NCI-H1105 treated with DMSO at 0.1 percent for 48 hours (cell line): ENCODE measurements at places on chromosomes 7 and 10.

DNA sequence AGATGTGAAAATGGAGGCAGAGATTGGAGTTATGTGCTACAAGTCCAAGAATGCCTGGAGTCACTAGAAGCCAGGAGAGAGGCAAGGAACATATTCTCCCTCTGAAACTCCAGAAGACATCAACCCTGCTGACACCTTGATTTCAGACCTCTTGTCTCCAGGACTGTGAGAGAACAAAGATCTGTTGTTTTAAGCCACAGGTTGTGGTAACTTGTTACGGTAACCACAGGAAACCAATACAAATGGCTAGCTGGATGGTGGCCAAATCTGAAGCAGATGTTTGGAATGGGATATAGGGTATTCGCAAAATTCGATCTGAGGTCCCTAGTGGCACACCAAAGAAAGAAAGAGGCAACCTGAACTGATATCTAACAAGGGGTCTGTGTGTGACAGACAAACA lies 129.0 kb downstream of the HERPUD2 start:
- DNase-seq: peak; percentile 42

DNA sequence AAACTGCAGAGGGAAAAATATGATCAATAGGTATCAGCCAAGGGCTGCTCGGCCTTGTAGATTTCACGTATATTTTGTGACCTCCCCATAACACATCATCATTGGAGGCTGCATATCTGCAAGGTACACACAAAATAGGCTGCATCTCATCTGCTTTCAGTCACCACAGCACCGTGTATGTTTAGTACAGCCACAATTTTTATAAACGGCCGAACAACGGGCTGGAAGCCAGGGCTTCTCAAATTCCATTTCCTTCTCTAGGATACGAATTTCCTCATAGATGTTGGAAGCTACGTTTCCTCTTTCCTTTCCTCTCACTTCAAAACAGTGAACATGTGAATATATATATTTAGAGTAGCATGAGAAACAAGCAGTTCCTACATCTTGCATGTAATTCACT lies 20.2 kb upstream of the FOXK1 start:
- no peak for DNase-seq

DNA sequence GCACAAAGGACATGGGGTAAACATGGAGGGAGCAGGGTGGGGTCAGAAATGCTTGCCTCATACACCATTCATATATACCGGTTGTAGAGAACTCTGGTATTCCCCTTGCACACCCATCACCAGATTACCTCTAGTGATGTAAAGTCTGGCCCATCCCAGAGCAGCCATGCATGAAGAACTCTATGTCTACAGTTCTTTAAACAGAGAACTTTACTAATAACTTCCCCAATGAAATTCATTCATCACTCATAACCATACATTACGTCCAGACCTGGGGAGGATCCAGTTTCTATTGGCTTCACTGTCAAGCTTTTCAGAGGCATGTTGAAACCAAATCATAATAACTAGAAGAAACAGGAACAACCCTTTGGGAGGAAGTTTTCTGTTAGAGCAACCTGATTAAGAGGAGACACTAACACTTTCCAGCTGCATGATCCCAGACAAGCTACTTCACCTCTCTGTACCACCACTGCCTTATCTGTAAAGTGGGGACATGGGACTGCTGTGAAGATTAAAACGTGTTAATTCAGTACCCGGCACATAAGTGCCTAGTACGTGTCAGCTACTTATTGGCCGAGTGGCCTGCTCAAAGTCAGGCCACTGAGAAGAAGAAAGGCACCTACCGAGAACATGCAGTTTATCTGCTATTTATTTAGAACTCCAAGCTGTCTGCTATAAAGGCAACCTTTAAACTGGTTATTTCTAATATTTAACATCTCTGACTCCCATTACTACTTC lies 59.7 kb downstream of the IGF2BP3 start:
- no peak for DNase-seq

- no peak for DNase-seq
Measured at GRCh38 chr10:89875557-89875956, 174.2 kb downstream of the KIF20B start.

GRCh38 chr10:30782537-30783461 lies 153.2 kb upstream of the LYZL2 start:
- DNase-seq: no peak

GRCh38 chr7:132066761-132067171 lies 509.5 kb downstream of the PLXNA4 start:
- DNase-seq: no peak

GRCh38 chr10:95509251-95509650 lies 51.9 kb downstream of the SORBS1 start:
- DNase-seq: no peak

DNA sequence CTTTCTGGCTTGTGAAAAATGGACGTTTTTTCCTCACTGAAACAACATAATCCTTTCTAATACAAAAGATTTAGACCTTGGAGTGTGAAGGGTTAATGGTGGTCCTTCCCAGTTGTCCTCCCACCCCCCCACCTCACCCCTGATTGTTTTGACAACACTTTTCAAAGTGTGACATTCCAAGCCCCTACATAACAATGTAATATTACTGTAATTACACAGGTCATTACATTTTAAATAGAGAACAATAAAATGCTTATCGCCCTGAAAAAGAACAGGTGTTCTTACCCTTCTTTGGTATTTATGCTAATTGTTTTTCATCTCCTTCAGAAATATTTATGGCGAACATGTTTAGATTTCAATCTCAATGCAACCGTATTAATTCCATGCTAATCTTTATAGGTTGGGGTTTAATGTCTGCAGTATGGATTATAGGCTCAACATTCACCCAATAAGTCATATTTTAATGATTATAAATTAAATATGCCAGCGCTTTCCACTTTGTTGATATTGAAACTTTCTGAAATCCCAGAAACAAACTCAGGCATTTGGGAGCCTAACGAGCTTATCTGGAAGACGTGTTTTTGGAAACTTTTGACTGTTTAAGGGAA lies 5.0 kb downstream of the TCF7L2 start:
- no peak for DNase-seq

GRCh38 chr10:123240250-123240649 lies 86.0 kb downstream of the BUB3 start:
- no peak for DNase-seq

GRCh38 chr10:21385996-21386585 lies 139.4 kb downstream of the SKIDA1 start:
- DNase-seq: no peak

DNA sequence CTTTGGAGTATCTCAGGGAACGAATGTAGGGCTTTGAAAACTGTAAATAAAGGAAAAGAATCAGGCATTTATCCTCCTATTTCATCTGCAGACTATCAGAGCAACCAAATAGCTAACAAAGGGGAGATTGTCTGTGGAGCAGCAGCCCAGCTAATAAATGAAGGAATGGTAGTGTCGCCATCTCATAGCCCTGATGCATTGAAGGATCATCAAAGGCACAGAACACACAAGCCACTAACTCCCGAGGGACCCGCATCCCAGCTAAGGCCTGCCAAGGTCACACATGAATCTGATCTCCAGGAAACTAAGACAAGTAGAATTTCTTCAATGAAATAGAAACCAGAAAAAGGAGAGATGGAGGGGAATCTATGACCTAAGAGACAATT lies 38.2 kb downstream of the CALML5 start:
- DNase-seq: no peak

- DNase-seq: no peak
Measured at GRCh38 chr7:110168010-110168409, 922.9 kb upstream of the LRRN3 start.

DNA sequence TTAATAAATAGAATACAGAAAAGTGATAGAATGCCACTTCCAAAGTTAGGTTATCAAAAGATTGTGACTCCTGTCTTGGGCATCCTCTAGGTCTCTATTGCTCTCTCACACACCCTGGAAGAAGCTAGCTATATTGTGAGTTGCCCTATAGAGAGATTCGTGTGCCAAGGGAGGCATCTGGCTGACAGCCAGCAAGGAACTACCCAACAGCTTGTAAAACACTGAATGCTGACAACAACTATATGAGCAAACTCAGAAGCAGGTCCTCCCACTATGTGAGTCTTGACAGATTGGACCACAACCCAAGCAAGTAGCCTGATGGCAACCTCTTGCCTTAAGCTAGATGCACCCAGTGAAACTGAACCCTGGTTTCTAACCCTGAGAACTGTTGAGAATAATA lies 55.7 kb upstream of the CDK14 start:
- DNase-seq: no peak

DNA sequence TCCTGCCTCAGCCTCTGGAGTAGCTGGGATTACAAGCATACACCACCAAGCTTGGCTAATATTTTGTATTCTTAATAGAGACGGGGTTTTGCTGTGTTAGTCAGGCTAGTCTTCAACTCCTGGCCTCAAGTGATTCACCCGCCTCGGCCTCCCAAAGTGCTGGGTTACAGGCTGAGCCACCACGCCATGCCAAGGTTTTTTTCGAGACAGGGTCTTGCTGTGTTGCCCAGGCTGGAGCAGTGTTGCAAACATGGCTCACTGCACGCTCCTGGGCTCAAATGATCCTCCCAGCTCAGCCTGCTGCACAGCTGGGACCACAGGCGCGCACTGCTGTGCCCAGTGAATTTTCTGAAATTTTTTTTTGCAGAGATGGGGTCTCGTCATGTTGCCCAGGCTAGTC lies 3.3 kb upstream of the SEC31B start:
- DNase-seq: no peak

GRCh38 chr10:114498413-114499111 lies 94.3 kb upstream of the AFAP1L2 start:
- DNase-seq: no peak

DNA sequence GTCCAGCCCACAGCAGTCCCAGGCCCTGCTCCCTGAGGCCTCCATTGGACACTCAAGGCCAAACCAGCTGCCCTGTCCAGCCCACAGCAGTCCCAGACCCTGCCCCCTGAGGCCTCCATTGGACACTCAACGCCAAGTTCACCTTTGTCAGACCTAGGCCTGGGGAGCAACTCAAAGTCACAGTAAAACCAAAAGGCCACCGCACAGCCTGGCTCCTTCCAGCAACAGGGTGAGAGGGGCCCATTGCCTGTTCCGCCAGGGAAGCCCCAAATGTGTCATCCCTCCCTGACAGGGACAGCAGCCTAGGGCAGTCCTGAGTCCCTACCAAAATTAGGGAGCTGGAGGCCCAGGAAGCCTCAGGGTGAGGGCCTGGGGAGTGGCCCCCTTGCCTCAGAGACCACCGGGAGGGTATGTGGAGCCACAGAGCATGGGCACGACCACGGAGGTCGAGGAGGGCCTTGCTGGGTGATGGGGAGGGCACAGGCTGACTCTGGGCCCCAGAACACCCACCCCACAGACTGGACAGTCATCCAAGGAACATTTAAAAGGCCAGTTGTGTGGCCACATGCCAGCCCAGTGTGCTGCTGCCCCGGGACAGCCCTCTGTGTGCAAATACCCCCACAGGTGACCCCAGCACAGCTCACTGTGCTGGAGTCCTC lies 66.5 kb upstream of the PPP2R2D start:
- no peak for DNase-seq

DNA sequence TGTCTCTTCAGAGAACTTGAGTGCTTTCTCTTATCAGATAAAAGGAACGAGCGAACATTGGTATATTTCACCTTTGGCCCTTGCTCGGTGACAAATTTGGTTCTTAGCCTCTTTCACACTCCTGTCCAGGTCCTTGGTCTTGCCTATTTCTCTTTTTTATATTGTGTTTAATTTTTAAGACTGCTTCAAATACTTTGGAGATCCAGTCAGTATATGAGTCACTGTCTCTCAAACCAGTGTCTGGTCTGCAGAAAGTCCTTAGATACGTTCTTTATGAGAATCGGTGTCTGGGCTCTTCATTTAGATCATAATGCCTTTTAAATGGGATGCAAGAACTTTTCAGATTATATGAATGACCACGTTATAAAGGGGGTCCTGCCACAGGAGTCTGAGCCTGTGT lies 55.0 kb downstream of the PIK3AP1 start:
- no peak for DNase-seq

DNA sequence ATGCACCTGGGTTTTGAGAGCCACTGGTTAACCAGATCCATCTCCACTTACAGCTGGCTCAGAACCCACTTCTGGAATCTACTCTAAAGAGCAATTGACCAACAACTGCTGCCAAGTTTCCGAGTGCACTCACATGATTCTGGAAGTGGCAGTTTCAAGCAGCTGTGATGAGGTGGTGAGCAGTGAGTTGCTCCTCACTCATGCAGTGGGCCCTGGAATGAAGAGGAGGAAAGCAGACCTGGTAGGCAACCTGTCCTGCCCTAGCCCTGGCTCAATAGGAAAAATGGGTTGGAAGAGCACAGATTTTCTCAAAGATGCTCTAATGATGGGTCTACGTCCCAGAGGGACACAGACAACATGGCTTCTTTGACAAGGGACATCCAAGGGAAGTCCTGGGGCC lies 70.7 kb upstream of the NPY start:
- no peak for DNase-seq

- DNase-seq: no peak
Measured at GRCh38 chr10:78539247-78539766, 505.6 kb downstream of the RPS24 start.

DNA sequence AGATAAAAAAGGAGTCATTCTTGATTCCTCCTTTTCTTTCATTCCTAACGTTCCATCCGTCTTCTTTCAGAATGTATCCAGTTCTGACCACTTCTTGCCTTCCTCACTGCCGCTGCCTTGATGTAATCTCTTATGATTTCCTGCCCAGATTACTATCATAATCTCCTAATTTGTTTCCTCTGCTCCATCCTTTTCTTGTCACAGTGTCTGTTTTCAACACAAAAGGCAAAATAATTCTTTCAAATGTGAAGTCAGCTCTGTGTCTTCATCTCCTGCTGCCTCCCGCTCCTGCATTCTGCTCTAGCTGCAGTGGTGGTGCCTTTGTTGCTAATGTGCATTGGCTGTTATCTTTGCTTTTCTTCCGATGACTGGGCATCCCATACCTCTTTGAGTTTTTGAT lies 150.9 kb downstream of the SND1 start:
- no peak for DNase-seq

DNA sequence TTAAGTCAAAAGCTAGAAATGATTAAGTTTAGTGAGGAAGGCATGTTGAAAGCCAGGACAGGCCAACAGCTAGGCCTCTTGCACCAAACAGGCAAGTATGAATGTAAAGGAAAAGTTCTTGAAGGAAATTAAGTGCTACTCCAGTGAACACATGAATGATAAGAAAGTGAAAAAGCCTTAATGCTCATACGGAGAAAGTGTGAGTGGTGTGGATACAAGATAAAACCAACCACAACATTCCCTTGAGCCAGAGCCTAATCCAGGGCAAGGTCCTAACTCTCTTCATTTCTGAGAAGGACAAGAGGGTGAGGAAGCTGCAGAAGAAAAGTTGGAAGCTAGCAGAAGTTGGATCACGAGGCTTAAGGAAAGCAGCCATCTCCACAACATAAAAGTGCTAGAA lies 53.0 kb downstream of the DNAJC1 start:
- DNase-seq: no peak

GRCh38 chr10:6885284-6885683 lies 305.2 kb upstream of the PRKCQ start:
- DNase-seq: no peak
